SW480 (cell line): ENCODE measurements at places on chromosomes 1 and 21.
A peak's percentile ranks its signal among the peaks of the same experiment; 100 is the strongest.

- DNase-seq = no peak
Measured at GRCh38 chr1:168553680-168554553, 10.1 kb upstream of the XCL2 start.

DNA sequence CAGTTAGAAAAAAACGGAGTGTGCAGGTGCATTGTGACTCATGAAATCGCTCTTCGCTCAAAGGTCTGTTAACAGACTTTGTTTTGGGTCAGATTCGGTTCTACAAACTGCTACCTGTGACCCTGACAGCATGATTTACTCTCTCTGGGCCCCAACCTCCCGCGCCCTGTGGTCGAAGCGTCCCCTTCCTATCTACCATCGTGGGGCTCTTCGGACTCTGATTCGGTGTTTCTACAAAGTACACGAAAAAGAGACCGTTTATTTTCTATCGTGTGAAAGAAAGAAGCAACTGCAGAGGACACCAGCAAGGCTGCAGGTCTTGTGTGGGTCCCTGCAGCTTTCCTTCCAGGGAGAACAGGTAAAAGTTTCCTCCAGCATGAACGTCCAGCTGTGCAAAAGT lies 29.4 kb upstream of the SLC19A1 start:
- DNase-seq = no peak

DNA sequence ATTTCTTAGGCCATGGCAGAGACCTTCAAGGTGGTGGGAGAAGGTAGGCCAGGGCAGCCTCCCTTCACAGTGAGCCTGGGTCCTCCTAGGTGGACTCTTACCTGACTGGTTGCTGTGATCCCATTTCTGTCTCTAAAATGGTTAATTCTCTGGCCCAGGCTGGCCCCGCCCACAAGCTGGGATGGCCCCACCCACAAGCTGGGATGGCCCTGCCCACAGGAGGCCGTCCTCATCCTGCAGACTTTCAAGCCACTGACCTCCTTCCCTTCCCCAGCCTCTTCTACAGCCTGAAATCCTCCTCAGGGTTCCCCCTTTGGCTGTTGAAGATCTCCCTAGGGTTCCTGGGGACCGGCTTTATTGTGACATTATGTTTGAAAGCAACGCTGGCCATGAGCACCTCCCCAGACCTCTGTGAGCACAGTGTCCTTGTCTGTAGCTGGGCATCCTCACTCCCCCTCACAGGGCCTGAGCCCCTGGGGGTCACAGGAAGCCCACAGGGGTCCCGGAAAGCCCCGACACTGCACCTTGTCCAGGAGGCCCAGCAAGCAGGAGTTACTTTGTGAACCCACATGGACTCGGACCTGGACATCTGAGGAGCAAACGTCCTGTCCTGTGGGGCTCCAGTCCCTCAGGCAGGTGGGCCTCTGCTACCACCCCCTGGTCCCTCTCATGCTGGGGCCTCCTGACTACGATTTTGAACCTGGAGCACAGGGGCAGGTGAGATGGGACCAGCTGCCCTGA lies 621.7 kb downstream of the MATN1 start:
- DNase-seq = no peak

GRCh38 chr1:99968214-99968613 lies 1.6 kb upstream of the SLC35A3 start:
- DNase-seq = no peak

DNA sequence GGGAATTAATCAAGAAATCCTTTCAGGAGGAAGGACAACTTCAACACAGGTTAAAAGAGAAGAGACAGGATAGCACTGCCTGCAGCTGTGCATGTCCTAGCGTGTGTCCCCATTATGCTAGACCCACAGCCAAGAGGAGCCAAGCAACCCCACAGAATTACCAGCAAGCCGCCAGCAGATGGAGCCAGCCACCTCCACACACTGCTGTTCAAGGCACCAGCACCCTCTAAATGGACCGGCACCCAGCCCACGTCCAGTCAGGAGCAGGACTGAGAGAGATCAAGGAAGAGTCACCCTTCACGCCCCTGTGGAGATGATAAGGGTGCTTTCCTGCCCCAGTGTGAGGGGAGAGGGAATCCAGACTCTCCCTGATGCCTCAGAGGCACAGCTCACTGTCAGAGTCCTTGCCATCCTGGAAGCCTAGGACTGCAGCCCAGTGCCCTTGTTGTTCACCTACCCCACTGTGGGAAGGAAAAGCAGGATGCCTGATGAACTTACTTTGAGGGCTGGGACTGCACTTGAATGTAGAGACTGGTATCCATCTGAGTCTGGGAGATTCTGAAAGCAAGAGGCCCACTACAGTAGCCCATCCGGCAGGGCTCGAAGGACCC lies 37.1 kb upstream of the CTTNBP2NL start:
- DNase-seq = peak; percentile 25

GRCh38 chr1:18110598-18110939 lies 3.0 kb downstream of the IGSF21 start:
- no peak for DNase-seq

- no peak for DNase-seq
Measured at GRCh38 chr1:221085701-221086375, 206.6 kb downstream of the HLX start.

- peak; percentile 77 for DNase-seq
Measured at GRCh38 chr21:45255381-45256020, 32.2 kb downstream of the POFUT2 start.

DNA sequence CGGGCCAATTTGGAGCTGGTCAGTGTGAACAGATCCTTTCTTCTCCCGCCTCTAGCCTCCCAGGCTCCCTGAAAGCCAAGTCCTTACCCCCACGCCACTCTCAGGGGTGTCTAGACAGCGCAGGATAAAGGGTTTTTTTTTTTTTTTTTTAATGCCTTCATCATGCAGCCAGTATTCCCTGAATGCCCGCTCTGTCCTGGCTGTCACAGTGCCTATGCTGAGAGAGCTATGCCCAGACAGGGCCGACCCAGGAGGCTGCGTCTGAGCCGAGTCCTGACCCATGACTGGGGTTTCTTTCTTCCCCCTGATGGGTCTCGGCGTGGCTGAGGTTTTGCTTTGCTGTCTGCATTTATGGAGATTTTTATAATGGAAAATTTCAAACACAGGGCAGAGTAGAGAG lies 18.3 kb downstream of the SPSB1 start:
- no peak for DNase-seq

DNA sequence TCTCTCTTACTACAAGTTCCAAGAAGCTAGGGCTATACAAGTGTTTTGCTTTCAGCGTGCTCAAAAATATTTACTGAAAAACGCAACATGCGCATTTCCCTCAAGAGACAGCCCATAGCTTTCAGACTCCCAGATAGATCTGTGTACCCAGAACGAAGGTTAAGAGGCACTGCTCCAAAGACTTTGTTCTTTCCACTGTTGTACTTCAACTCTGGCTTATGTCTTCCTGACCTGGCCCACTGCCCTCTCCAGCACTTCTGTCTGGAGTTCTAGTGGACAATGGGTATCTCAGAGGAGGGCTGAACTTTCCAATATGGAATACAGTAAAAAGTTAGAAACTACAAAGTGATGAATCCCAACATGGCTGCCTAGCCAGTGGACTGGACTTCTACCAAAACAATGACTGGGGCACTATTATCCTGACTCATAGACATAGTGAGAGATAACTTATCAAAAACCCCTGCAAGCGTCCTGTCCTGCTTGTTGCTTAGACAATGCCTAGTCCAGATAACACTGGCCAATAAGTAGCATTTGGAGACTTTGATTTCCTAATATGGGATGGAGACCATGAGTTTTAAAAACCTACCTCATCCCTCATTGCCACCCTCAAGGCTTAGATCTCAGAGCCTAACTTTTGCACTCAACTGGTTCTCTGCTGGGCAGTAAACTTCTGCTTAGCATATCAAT lies 8.8 kb upstream of the ADAR start:
- DNase-seq = no peak

DNA sequence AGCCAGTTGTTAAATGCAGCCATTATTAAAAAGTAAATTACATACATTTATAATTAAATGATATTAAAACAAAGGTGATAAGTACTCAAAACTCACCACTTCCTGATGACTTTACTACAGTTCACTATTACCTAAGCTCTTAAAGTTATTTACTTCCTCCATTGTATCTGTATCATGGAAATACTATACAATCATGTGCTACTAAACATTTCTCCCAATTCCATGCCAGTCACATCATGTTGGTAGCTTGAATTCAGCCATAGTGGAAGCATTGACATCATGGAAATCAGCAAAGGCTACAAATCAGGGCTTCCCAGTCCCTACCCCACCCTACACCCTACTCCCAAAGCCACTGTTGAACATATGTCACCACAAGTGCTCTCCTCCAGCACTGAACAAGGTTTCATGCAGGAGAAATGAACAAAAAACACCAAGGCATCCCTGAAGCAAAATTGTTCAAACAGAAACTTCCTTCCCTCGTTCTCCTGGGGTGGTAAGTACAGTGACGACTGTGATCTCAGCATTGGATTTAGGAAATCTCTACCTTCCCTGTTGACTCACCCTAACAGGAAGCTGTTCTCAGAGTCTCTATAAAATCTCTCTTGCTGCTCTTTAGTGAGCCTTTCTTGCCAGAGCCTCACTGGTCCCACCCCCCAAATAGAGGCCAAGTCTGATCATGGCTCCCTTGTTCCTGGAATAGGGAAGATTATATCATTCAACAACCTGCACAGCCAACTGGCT lies 12.7 kb downstream of the VSIG8 start:
- DNase-seq = no peak

DNA sequence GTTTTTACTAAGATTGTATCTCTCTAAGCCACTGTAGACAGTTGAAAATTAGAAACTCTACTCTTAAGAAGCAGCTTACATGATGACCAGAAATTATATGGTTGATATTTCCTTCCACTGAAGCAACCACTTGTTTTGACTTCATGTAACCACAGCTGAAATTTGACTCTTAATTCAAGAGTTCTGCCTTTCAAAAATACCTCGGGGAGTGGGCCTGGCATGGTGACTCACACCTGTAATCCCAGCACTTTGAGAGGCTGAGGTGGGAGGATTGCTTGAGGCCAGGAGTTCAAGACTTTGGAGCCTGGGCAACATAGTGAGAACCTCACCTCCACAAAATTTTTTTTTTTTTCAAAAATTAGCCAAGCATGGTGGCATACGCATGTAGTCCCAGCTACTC lies 4.3 kb downstream of the AMPD1 start:
- DNase-seq = no peak

DNA sequence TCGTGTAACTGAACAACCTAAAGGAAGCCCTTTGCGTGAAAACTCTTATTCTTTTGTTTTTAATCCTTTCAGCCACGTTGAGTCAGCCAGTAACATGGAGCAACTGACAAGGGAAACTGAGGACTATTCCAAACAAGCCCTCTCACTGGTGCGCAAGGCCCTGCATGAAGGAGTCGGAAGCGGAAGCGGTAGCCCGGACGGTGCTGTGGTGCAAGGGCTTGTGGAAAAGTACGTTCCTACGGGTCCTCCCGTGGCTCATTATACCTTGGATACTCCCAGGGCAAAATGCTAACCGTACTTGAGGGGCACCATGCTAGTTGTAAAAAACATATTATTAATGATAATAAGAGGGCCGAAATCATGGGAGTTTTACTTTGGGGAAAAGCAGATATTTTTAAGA lies 49.4 kb downstream of the LAMC2 start:
- no peak for DNase-seq

DNA sequence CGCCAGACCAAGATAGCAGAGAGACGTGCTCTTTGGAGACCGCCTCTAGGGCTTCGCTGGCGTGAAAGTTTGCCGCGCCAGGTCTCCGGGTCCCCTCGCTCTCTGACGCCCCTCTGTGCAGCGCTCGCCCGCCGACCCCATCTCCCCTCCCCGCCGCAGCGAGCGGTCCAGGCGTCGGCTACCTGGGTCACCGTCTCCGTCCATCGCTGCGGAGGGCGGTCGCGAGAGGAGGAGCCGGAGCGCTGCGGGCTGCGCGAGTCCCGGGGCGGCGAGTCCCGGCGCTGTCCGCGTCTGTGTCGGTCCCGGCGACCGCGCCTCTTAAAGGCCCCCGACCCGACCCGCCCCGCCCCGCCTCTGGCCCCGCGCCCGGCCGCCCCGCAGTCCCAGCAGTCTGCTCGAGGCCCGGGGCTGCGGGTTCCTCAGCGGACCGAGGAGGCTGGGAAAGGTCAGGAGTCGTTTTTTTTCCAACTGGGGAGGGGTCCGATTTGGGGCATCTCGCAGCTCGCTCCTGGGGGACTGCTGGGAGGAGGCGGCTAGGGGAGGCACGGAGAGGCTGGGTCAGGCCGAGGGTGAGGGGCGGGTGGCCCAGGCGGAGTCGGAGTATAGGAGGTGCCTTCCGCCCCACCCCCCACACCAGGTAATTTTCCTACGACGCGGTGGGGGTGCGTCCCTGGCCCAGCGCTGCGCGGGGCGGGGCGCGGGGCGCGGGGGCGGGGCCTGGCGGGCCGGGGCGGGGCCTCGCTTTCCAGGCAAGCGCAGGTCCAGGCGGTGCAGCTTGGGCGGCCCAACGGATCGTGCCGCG lies at the start of the genes FBXO2 and FBXO44:
TSS of gene FBXO2 (minus strand) at position 293 of the 802 bp plus-strand sequence. CDS start at position 204, 89 bp downstream.
TSS of gene FBXO44 (plus strand) at position 741 of the 802 bp plus-strand sequence. CDS start 959 bp downstream, outside the sequence.
- peak; percentile 67 for DNase-seq

GRCh38 chr1:203268901-203269653 lies 36.2 kb upstream of the BTG2 start:
- peak; percentile 76 for DNase-seq

DNA sequence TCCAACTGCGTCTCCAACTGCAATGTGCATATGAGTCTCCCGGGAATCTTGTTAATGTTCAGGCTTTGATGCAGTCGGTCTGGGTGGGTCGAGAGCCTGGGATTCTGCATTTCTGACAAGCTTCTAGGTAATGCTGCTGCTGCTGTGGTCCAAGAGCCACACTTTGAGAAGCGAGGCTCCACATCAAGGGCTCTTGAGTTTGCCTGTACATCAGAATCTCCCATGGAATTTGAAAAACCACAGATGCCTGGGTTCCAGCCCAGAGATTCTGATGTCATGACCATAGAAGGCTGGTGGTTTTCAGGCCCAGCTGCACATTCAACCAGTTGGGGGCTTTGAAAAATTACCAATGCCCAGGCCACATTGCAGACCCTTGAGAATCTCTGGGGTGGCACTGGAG lies 93.9 kb upstream of the TARDBP start:
- DNase-seq = peak; percentile 36

DNA sequence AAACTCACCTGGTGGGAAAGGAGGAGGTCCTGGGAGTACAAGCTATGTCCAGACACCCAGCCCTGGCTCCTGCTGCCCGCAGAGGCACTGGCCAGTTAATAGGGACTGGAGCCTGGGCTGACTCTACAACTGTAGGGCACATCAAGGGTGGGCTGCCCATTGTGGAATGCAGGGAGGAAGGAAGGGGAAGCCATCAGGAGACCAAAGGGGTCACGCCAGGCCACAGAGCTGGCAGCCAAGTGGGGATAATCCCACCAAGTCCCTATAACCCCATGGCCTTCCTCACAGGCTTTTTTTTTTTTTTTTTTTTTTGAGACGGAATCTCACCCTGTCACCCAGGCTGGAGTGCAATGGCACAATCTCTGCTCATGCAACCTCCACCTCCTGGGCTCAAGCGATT lies 14.7 kb downstream of the TMEM53 start:
- no peak for DNase-seq

GRCh38 chr1:151978922-151979321 lies 14.7 kb downstream of the S100A10 start:
- no peak for DNase-seq

GRCh38 chr21:36773117-36773516 lies 74.2 kb downstream of the SIM2 start:
- no peak for DNase-seq
